Effector CD4-positive, alpha-beta T cell (primary cell): ENCODE measurements at places on chromosomes 7 and 10.

GRCh38 chr10:102476466-102477141, 25.3 kb upstream of the C10orf95 start:
- DNase-seq = no peak

GRCh38 chr10:70430493-70431445, 10.7 kb downstream of the NODAL start:
- no peak for DNase-seq

DNA sequence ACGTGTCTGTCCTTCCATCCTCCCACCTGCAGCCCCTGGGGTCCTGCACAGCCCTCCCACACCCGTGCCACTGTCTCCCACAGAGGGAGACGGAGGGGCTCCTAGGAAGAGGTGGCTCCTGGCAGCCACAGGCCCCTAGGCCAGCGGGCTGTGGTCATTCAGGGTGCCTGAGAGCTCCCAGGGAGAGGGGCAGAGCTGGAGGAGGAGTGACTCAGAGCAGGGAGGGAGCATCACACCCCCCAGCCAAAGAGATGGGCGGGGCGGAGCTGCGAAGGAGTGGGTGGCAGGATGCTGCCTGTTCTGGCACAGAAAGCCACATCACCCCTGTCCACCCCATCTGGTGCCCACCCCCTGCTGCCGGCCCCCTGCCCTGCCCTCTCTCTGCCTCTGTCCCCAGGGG, 50.5 kb downstream of the STK32C start:
- no peak for DNase-seq

DNA sequence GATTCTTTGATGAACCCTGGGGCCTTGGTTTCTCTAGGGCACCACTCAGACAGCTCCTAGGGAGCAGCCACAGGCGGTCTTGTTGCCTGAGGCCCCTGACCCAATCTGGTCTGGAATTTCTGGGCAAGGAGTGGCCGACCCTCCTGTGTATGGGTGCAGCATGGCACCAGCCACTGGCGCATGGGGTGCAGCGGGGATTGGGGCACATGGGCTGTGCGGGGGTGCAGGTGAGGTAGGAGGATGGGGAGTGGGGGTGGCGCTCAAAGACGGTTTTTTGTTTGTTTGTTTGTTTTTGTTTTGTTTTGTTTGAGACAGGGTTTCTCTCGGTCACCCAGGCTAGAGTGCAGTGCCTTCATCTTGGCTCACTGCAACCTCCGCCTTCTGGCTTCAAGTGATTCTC, 62.3 kb downstream of the HTR5A start:
- no peak for DNase-seq

DNA sequence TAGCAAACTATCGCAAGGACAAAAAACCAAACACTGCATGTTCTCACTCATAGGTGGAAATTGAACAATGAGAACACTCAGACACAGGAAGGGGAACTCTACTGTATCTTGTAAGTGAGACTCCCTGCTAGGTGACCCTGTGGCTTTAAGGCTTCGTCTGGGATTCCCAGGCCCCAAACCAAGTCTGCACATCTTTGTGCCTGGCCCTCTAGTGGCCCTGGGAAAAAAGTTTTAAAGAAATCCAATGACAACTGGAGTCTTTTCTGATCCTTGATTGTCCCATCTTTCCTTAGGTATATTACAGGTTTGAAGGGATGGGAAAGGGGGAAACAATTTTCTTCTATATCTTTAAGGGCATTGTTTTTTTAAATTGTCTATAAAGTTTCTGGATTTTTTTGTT, 10.6 kb upstream of the LIPM start:
- no peak for DNase-seq

DNA sequence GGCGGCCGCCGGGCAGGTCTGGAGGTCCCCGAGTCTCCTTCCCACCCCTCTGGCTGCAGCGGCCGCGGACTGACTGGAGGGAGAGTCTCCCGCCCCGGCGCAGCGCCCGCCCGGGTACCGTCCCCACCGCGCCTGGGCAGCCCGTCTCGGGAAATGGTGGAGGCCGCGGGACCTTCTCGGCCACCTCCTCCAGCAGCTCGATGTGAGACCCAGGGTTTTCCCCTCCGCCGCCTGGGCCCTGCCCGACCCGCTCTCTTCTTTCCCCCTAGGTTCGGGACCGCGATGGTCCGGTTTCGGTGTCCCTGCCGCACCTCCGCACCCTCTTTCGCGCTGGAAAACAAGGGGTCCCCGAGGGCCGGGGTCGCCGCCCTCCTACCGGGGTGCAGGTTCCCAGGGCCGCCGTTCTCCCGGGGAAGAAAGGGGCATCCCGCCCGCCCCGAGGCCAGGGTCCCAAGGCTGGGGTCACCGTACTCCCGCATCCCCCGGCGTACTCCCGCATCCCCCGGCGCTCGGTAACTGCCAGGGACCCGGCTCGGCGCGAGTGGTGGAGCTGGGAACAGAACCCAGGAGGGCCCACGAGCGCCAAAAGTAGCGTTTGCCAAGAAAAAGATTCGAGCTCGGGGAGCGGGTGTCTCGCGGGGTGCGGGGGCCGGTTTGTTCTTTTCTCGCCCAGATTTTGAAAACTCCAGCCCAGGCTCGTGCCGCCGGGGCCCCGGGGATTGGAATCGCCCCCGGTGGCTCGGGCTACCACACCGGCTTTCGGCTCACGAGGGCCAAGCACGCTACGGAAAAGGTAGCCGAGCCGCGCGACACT, 3.4 kb downstream of the TNRC18 start:
- DNase-seq = no peak

DNA sequence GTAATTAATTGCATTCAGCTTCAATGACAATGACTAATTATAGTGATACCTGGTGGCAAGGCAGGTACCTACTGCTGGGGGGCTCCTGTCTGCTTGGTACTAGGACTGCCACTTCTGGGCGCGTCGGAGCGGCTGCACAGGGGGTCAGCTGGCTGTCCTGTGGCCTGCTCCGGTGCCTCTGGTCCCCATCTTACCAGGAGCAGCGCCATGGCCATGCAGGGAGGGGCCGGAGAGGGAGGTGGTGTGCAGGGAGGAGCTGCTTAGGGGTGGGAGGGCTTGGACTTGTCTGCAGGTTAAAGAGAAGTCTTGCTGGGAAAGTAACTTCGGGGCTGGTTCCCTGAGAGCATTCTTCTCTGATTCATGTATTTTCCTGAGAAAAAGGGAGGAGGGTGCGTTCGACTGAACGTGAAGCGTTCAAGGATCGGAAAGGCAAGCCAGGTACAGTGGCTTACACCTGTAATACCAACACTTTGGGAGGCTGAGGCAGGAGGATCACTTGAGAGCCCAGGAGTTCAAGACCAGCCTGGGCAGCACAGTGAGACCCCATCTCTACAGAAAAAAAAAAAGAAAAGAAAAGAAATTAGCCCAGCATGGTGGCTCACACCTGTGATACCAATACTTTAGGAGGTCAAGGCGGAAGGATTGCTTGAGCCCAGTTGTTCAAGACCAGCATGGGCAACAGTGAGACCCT, 15.4 kb downstream of the CUX1 start:
- no peak for DNase-seq

GRCh38 chr7:105304040-105304895, 84.5 kb downstream of the SRPK2 start:
- no peak for DNase-seq

- no peak for DNase-seq
These were observed 22.0 kb upstream of the FZD1 start for GRCh38 chr7:91242097-91242844.

- no peak for DNase-seq
These were observed 52.8 kb upstream of the KCNIP2 start for GRCh38 chr10:101896225-101896877.

- no peak for DNase-seq
These were observed 50.6 kb downstream of the ABLIM1 start for GRCh38 chr10:114607358-114607998.

DNA sequence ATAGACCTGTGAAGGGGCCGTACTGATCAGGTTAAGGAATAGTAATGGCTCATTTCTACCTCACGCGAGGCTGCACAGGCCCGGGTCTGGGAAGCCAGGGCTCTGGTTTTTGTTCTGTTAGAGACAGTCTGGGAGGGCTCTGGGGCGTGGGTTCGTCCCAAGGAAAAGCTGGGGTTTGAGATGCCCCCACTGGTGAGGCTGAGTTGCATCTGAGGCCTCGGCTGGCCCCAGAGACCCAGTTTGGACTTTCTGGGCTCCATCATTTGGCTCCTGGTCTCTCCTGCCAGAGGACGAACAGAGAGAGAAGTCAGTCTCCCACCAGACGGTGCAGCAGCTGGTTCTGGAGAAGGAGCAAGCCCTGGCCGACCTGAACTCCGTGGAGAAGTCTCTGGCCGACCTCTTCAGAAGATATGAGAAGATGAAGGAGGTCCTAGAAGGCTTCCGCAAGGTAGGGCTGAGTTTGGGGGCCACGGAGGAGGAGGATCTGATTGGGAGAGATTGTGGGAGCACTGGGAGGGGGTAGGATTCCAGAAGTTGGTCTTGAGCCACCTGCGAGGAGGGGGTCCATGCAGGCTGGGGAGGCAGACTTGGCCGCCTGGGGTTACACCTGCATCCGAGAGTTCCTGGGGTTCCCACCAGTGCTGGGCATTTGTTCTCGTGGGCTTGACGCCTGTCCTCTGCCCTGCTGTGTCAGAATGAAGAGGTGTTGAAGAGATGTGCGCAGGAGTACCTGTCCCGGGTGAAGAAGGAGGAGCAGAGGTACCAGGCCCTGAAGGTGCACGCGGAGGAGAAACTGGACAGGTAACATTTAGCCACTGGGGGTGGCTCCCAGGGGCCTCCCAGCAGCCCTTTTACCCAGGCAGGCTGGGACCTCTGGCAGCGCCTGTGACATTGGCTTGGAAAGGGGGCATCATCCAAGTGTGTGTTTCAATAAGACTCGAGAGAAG, 22.5 kb upstream of the BTBD16 start:
- no peak for DNase-seq

DNA sequence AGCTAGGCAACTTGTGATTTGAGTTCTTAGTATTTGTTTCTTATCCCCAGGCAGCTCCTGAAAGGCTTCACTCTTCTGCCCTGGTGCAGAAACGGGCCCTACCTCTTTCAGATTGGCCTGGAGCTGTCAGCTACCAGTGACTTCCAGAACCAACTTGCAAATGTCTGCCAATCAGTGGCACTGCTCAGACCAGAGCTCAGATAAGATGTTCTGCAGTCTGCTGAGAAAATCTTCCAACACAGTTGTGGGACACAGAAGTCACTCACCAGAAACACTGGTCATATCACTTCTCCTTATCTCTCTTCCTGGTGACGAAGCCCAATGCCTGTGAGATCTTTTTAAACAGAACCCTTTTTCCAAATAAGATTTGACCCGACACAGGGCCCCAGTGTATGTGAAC, 81.9 kb upstream of the DUSP5 start:
- no peak for DNase-seq

DNA sequence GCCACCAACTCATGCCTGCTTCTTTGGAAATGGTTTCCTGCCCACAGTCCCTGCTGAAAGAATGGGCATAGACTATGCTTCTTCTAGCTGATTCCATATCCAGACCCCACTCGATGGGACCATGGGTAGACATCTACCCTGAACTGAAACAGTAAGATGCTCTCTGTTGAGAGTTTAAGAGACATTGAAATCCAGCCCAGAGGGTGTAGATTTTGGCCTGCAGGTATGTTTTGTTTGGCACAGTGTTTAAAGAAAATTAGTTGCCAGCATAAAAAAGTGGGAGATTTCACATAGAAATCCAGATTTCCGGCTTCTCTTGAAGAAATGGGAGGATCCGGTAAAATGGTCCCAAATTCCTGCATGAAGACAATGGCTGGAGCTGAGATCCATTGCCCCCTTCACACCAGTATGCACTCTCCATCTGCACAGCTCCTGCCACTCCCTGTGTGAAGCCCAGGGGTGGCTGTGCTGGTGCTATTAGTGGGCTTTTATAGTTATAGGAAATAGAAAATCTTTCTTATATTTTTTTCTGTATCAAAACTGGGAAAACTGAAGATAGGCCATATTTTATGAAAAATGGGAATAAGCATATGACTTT, 218.1 kb downstream of the PTEN start:
- no peak for DNase-seq

DNA sequence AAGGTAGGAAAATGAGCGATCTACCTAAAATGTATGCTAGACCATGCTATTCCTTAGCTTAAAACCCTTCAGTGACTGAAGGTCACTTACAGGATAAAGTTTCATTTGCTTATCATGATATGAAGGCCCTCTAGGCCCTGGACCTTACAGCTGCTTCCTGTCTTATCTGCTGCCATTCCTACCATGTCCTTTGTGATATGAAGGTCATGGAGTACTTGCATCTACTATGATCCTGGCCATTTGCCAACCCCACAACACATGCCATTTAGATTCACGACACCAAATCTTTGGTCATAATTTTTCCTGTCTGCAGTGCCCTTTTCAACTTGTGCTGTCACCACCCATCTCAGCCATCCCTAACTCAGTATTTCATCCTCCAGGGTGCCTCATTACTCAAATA, 181.8 kb upstream of the MDFIC start:
- DNase-seq = no peak

- no peak for DNase-seq
These were observed 53.0 kb upstream of the PDGFA start for GRCh38 chr7:572416-573268.

- no peak for DNase-seq
These were observed 25.9 kb upstream of the SP4 start for GRCh38 chr7:21401944-21402343.

DNA sequence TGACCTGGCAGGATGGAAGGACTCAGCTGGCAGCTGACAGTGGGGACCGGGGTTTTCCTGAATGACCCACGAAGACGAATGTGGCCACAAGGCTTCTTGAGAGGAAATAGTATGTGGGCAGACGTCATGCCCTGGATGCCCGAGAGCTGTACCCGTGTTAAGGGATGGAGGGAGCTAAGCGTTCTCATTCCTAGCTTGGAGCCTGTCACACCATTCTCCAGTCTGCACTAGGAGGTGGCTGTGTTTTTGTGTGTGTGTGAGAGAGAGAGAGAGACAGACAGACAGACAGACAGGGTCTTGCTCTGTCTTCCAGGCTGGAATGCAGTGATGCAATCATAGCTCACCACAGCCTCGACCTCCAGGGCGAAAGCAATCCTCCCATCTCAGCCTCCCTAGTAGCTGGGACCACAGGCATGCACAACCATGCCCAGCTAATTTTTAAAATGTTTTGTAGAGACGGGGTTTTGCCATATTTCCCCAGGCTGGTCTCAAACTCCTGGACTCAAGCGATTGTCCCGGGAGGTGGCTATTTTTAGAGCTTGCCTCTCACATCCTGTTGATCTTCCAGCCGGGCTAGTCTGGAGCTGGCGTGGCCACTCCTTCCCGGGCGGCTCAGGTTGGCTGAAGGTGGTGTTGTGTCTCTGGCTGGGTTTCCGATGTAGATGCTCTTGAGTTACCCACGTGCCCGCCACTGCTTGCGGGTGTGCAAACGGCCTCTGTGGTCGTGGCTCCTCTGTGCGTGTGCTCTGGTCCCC, 2.1 kb downstream of the AMZ1 start:
- DNase-seq = no peak

- DNase-seq = no peak
These were observed 800.0 kb downstream of the LRMDA start for GRCh38 chr10:76231286-76231934.

DNA sequence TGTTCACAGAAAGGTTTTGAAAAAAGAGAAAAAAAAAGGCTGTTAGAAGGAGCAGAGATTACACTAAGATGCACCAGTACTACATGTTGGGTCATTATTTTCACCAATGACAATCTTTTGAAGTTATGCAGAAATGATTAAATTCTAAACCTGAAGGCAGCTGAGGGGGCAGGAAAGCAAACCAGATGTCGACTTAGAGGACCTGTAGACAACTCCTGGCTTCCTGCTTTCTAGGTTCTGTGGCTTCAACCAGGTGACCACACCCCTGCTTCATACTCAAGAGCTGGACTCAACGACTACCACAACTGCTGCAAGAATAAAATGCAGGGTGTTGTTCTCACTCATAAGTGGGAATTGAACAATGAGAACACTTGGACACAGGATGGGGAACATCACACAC, 30.0 kb downstream of the MYOF start:
- no peak for DNase-seq
